ENCODE measurements at places on chromosomes 11 and 22.

GRCh38 chr11:79857377-79858214 lies 416.8 kb upstream of the TENM4 start:
- DNase-seq: no peak

- DNase-seq: no peak
Measured at GRCh38 chr11:62958547-62959421, 26.0 kb downstream of the SLC22A6 start.

DNA sequence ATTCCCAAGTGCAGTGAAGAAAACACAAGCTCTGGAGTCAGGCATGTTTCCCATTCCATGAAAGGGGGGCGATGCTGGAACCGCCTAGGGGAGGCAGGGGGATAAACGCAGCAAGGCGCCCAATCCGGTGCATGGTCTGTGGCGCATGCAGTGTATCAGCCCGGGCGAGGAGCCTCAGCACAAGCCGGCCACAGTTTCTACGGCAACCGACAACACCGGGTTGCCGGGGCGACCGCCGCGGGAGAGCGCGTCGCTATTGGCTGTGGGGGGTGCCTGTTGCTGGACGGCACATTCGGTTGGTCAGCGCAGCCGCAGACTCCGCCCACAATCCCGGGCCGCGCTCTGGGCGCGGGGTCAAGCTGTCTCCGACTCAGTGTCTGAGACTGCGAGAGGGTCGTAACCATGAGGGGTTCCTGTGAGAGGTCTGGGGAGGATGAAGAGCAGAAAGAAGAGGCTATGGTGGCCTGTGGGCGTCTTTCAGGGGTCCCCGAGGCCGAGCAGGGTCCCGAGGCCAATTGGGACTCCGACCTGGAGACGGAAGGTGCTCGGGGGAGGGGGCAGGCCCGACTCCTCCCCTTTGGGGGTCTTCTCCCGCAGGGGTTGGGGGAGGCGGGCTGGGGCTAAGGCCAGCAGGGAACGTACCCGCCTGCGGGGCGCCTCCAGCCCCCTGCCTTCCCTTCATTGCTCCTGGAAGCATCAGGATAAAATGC lies at the start of gene LRRC74B:
LRRC74B (plus strand) TSS at position 362 of the 710 bp plus-strand sequence; CDS start at position 403, 41 bp downstream.
- peak; percentile 18 for DNase-seq

- DNase-seq: no peak
Measured at GRCh38 chr11:67519726-67520125, 3.5 kb downstream of the CABP2 start.

GRCh38 chr11:19995145-19995544 lies 165.1 kb downstream of the DBX1 start:
- no peak for DNase-seq

DNA sequence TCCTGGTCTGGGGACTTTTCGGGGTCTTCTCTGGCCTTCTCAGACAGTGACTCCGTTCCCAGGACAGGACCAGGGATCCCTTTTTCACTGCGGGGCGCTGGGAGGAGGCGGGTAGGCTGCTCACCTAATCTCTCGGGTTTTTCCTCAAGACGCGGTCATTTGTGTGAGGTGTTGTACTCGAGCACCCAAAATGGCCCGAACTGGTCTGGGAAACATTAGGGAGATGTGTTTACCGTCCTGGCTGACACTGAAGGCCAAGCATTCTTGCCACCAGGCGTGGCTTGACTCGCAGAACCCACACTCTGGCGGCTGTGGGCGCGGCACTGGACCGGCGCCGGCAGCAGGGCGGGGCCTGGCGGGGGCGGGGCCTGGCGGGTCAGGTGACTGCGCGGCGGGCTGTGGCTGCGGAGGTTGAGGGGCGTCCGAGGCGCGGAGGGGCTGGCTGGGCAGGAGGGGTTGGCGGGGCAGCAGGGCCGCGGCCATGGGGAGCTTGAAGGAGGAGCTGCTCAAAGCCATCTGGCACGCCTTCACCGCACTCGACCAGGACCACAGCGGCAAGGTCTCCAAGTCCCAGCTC lies at the start of gene SWAP70:
SWAP70 (plus strand) TSS at position 379 of the 577 bp plus-strand sequence; CDS start at position 482, 103 bp downstream.
- peak; percentile 66 for DNase-seq

- no peak for DNase-seq
Measured at GRCh38 chr11:10993640-10994039, 135.8 kb upstream of the ZBED5 start.

- no peak for DNase-seq
Measured at GRCh38 chr11:66335531-66336233, 552 bp downstream of the RIN1 start.

- DNase-seq: no peak
Measured at GRCh38 chr11:33734441-33735270, 1.6 kb downstream of the CD59 start.

DNA sequence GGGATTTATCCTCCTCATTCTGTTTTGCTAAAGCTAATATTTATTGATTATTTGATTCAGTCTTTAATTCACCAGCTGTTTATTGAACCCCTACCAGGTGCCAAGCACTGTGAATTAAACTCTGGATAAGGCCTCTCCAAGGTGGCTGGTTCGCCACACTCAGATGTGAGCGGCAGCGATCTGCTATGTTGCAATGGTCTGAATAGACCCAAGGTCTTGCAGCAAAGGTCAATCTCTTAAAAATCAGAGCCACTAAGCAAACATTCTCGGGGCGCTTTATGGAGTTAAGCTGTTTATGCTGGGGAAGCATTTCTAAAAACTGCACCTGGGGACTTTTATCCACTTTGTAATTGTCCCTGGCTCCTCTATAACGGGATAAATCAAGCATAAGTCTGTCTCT lies 10.5 kb upstream of the TSPAN18 start:
- DNase-seq: no peak
